ENCODE measurements at places on chromosomes 16 and 17.

DNA sequence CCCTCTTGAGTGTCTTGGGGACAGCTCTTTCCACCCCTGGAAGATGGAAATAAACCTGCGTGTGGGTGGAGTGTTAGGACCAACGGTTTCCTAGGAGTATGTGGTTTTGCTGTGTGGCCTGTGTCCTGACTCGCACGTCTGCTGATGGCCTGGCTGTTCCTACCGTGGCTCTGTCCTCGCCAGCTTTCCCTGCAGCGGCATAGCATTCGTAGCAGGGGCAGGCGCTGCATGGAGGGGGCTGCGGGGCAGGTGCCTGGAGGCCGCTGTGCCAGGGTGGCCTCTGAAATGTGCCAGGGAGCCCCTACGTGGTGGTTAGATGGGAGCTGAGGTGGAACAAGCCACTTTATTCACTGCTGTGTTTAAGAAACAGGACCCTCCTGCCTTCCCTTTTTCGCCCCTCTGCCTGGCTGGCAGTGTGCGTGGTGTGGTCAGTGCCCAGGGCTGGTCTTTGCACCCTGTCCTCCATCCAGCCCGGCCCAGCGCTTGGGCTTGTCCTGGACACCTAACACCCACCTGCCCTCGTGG, 10.6 kb downstream of the SLC16A3 start:
- DNase-seq = no peak

- no peak for DNase-seq
These were observed 55.7 kb downstream of the IRX5 start for GRCh38 chr16:54986409-54986808.

- no peak for DNase-seq
These were observed 83.3 kb downstream of the HS3ST3A1 start for GRCh38 chr17:13518261-13519000.

GRCh38 chr16:21685034-21685455, 21.3 kb downstream of the OTOA start:
- DNase-seq = no peak

DNA sequence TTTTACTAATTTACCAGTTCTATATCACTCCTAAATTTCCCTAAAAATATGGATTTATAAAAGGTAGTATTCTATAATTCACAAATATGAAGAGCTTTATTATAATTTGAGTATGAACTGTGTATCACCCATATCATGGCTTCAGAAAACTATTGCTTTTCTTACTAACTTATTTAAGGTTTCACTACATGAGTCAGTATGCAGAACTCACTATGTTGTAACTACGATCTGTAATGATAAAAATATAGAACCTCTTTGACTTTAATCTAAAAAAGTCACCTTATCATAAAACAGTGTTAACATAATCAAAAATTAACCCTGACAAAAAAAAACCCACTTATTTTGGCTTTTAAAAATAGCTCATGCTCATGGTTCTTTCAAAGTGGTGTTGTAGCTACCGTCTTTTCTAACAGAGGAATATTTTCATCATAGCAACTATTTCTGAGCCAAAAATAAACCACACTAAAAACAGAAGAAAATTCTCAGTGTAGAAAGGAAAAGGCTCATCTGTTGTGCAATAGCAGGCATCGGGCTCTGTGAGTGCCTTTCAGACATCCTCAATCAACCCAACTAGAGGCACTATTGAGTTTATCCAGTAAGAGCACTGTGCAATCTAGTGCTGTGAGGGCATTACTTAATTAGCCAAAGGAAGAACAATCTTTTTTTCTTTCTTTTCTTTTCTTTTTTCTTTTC, 42.1 kb downstream of the ITGAM start:
- no peak for DNase-seq

DNA sequence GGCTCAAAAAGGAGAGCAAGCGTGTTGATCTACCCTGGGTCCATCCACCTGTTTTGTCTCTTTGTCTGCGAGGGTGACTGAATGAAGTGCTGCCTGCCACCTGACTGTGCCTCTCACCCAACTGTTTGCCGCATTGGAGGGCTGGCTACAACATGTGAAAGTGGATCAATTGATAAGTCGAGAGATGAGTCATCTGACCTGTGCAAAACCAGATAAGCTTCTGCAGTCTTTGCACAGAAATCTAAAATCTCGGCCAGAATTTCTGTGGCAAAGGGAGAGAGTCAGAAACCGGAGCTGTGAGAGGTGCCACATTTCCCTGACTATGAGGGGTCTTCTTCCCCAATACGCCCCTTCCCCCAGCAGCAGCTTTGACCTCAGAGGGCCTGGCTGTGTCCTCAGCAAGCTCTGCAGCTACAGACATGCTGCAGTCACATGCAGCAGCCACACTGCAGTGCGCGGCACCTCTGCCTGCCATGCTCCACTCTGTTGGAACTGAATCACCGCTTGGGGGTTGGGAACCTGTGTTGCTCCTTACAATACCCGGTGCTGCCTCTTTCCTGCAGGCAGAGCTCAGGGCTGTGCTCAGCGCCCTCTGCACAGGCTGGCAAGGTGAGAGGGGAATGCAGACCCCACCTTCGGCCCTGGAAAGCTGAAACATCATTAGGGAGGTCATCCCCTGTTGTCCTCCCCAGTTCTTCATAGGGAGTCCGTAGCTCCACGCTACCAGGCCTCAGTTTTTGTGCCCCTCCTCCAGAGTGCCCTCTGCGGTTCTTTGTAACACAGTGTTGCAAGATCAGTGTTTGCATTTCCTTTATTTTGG, 16.2 kb upstream of the HAS3 start:
- DNase-seq = no peak

GRCh38 chr17:33220036-33220435, 73.1 kb downstream of the ASIC2 start:
- no peak for DNase-seq
